Tongue (tissue), 3 donors: ENCODE measurements at places on chromosomes 6 and 20. TPM values are rescaled to one million over a fixed set of nuclear protein-coding genes. Genes with fewer than 3 reads are reported as not detected.

- DNase-seq, result no peak
Measured at GRCh38 chr6:116439522-116440051, 21.6 kb upstream of the CALHM6 start.

HTR1E gene
- not detected for total RNA-seq

- DNase-seq, result no peak
Measured at GRCh38 chr6:47437592-47437991, 40.0 kb upstream of the CD2AP start.

DNA sequence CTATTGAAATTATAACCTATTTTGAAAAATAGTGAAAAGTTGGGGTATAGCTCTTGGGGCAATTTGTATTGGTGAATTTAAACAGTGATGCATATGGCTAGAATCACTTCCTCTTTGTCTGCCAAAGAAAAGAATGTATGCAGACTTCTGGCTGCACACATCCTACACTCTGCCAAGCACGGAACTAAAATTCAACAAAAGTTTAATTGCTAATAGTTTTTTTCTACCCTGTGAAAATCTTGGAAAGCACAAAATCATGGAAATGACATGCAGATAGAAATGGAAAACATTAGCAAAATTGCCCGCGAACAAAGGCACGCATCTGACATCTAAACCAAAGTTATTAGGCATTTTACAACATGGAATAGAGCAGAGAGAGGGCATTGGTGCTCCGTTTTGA is 106.4 kb upstream of the PDE10A start:
- no peak for DNase-seq

ANKEF1 gene
- 1.8 TPM for total RNA-seq

DNA sequence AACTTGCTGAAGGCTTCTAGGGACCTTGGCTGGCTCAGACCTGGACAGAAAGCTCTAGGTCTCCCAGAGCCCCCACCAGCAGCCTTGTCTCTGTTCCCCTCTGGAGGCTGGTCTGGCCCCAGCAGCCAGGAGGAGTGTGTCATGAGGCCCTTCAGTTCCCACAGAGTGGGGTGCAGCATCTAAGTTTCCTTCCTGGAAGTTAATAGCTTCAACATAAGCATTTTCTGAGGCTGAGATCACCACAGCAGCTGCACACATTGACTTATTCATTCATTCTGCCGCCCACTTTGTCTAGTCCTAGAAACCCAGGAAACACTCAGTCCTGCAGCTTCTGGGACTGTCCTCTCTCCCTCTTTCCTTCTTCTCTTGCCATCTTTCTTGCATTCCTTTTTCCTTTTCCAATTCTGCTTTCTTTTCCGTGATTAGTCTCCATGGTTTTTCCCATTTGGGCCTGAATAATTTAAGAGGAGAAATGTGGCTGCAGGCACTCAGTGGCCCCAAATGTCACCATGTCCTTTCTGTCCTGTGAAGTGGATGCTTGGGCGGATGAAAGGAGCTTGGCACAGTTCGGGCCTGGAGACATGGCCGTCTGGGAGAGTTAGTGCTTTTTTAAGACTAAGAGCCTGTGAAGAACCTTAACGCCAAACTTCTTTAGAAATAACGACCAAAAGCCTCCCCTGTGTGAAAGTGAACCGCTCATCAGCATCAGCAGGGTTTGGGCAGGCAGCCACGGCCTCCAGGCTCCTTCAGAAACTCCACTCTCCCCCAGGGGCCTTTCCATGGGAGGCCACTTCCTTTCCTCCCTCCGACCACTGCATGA is 31.0 kb upstream of the PCMTD2 start:
- peak; percentile 95 for DNase-seq

FAM217A gene
- not detected for total RNA-seq

DNA sequence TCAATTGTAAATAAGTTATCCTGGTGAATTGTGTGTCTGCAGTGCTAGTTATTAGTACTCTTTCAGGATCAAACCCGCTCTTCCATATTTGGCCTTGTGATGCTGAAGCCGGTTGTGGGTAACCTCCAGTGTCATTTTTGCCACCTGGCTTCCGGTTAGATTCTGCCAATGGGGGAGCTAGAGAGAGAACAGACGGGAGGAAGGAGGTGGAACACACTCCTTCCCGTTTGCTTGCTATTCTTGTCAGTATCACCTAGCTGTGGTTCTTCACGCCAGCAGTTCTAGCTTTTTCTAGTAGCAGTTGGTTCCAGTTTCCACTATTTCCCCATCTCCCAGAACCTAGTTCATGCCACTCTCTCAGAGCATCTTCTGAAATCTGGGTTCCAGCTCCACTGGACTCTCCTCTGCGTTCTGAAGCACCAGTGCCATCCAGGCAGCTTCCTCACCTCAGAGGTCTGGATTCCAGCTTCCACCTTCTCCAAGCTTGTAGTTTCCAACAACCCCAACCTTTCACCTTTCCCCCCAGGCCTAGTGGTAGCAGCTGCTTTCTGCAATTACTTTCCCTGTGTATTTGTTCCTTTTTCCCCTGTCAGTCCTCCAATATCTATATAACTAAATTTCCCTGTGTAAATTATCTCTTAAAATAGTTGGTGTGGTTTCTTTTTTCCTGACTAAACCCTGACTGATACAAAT is 46.9 kb upstream of the LOC128125822 start:
- DNase-seq, result no peak

- DNase-seq, result no peak
Measured at GRCh38 chr20:38874460-38875174, 51.6 kb upstream of the FAM83D start.

DNA sequence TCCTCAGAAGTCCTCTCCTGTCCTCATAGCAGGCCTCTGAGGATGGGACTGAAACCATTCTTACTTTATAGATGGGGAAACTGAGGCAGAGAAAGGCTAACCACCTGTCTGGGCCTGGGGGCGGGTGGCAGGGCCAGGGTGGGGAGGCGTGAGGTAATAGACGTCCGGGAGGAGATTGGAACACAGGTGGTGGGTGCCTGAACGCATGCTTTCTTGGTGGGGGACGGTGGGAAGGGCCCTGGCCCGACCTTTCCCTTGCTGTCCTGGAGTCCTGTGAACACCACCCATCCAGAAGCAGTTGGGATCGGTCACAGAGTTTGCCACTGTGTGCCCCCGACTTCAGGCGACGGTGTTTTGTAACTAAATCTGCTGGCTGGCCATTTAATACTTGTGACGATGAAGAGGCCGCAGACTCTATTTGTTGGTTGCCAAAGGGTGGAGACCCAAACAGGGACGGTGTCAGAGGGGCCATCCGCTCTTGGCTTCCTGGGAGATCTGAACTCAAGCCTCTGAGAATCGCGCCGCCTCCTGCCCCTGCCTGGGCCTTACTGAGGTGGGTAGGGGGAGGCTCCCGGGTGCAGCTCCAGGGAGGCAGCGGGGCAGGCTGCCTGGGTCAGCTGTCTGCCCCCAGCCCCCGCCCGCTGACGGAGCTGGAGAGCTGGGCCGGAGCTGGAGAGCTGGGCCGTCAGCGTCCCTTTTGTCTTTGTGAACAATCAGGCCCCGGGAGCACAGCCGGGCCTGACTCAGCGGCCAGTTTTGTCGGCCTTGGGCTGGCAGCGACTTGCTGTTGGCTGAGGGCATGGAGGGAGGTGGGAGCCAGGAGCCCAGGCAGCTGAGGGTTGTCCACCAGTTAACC is 4.1 kb downstream of the RBM38 start:
- DNase-seq, result peak; percentile 60

DNA sequence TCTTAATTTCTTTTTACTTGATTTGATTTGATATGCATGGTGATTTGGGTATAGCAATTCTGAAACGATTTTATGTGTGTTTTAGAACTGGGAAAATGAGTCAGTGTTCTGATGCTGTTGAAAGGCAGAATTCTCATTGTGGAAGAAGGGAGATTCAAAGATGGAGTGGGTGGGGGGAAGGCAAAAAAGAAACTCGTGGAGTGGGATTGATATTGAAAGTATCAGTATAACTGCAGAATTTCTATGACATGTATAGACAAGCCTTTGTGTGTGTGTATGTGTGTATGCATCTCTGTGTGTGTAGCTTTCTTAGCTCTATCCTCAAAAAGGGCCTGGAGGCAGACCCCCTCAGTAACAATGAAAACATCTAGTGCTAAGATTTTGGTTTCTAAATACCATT is 184.3 kb upstream of the OLIG3 start:
- no peak for DNase-seq

GRCh38 chr6:111628142-111628850 is 22.6 kb upstream of the TRAF3IP2 start:
- peak; percentile 61 for DNase-seq
